Mesendoderm (in vitro differentiated cells): ENCODE measurements at places on chromosomes 5 and 9.

DNA sequence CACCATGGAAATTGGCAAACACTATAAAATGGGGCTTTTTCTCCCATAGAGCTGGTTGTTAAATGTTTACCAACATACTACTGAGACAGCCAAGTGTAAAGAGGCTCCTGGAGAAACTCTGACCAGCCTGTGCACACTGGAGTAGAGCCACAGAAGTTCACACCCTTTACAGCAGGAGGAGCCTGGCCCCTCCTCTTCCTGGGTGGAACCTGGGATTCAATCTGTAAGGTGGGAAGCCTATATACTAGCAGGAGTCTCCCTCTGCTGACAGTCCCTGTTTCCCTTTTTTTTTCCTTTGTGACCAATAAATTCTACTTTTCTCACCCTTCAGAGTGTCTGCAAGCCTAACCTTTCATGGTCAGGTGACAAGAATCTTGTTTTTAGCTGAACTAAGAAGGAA lies 10.4 kb upstream of the SLC30A5 start:
- peak; percentile 79 for DNase-seq

GRCh38 chr9:73470766-73471165 lies 319.1 kb downstream of the ANXA1 start:
- no peak for DNase-seq

GRCh38 chr5:138946831-138947560 lies 71.9 kb upstream of the LRRTM2 start:
- DNase-seq = no peak

- DNase-seq = no peak
Observed at GRCh38 chr9:110808599-110808980, 140.0 kb downstream of the MUSK start.

DNA sequence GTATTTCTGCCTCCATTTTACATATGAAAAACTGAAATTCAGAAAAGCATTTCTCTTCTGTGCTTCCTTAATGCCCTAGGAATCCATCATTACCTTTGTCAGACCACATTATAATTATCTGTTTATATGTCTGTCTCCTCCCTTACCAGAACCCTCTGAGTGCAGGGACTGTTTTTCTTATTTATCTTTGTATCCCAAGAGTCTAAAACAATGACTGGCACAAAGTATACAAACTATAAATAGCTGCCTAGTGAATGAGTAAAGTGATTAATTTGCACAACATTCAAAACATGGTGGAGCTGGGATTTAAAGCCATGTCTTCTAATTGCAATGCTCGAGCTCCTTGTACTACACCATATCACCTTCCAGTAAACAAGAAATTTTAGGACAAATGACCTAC lies 49.3 kb upstream of the HK3 start:
- no peak for DNase-seq

GRCh38 chr9:83956436-83957247 lies 23.4 kb downstream of the HNRNPK start:
- no peak for DNase-seq

- peak; percentile 55 for DNase-seq
Observed at GRCh38 chr5:111551161-111551560, 38.8 kb upstream of the STARD4 start.

GRCh38 chr5:175678074-175678473 lies 20.2 kb downstream of the HRH2 start:
- no peak for DNase-seq

DNA sequence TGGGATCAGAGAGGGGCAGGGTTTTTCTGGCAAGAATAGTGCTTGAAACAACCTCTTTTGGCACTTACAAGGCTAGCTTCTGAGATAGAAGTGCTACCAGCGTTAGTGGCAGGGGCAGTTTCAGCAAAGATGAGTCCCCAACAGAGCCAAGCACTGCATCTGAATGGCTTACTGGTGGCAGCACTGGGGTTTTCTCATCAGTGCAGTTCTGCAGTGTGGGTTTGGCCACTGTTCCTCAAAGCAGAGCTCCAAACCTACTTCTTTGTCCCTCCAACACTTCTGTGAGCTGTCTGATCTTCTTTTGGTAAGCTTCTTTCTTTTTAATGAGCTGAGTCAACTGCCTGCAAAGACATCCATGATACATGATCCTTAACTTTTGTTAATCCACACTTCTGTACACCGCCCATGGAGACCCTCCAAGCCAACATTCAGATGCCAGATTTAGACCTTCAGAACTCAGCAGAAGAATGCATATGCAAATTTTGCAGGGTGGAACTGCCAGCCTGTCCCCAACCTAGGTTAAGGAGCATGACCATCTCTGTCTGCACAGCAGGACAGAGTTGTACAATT lies 29.9 kb upstream of the FSTL4 start:
- DNase-seq = no peak

DNA sequence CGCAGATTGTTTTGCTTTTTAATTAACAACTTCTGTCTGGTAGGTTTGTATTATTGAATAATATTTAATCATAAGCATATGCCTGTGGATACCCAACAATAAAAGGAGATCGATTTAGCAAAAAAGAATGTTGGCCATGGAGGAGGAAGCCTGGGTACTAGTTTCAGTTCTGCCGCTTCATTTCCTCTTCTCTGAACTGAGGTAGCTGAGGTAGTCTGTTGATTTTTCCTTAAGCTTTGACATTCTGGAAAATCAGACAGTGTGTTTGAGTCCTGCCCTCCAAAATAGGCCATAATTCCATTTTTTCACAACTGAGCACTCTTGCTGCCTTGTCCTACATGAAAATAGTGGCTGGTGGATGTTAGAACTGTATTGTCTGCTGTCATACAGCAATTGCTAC lies 6.0 kb upstream of the GPR21 start:
- DNase-seq = no peak

DNA sequence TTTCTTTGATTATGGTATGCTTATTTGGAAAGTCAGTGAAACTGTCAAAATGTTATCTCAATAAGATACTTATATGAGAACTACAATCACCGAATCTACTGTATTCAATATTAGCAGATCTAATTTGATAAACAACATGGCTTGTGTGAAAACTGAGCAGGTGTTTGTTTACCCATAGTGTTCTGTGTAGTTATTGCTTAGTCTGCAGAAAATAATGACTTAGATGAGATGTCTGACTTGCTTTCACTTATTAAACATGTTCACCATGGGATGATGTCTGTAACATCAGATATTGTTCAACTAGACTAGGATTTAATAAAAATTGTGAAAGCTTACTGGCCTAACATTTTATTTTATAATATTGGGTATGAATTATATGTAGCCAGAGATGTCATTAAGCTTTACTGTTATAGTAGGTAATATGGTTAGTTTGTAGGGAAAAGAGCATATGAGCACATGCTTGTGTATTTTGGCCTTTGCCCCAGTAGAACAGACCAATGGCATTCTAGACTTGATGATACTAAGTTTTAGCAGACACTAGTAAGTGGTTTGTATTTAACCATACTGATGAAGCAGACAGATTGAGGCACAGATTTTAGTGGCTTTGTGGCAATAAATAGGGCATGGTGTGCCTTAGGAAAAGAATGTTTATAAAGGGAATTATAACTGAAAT lies 16.4 kb downstream of the SUB1 start:
- no peak for DNase-seq

GRCh38 chr9:26158631-26159150 lies 480.4 kb upstream of the TUSC1 start:
- no peak for DNase-seq

DNA sequence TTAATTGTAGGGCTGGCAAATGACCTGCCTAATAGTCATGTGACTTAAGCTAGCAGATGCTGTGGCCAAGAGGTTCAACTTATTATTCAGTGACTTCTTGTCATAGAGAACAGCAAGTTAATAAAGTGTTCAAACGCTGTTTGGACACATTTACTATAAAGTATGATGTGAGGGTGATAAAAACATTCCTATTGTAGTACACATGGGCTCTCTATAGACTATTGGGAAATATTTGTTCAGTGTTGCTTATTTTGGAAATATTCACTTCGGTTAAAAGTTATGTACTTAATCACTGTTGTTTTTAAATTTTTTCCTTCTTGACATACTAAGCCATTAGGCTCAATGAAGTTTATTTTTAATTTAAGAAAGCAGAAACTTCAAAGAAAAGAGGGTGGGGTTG lies 345.0 kb downstream of the NNT start:
- no peak for DNase-seq

DNA sequence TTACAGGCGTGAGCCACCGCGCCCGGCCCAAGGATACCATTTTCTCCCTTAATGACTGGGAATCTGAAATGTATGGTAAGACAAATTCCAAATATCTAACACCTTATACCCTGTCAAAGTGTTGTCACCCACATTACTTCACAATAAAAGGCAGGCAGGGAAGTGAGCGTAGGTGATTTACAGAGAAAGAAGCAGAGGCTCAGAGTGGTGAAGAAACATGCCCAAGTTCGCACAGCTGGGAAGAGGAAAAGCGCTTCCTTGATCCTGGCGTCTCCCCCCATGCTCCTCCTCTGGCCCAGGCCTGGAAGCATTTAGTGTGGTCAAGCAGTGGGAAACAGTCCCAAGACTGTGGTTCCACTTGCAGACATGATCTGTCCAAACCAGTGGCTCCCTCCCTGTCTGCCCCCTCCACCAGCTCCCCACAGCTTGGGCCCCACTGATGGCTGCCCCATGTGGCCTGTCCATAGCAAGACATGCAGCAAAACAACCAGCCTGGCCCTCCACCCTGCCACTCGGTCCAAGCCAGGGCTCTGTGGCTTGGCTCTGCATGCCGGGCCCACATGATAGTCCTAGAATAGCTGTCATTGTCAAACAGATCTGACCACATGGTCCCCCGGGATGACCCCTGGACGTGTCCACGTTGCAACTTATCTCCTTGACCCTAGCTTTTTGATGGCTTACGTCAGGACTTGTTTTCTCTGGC lies 107.2 kb downstream of the TTLL11 start:
- DNase-seq = no peak

GRCh38 chr5:39648085-39648847 lies 223.5 kb upstream of the DAB2 start:
- no peak for DNase-seq

- no peak for DNase-seq
Observed at GRCh38 chr5:132457371-132458225, 33.0 kb downstream of the IRF1 start.

GRCh38 chr5:119271758-119272730 lies 83.8 kb upstream of the TNFAIP8 start:
- no peak for DNase-seq

DNA sequence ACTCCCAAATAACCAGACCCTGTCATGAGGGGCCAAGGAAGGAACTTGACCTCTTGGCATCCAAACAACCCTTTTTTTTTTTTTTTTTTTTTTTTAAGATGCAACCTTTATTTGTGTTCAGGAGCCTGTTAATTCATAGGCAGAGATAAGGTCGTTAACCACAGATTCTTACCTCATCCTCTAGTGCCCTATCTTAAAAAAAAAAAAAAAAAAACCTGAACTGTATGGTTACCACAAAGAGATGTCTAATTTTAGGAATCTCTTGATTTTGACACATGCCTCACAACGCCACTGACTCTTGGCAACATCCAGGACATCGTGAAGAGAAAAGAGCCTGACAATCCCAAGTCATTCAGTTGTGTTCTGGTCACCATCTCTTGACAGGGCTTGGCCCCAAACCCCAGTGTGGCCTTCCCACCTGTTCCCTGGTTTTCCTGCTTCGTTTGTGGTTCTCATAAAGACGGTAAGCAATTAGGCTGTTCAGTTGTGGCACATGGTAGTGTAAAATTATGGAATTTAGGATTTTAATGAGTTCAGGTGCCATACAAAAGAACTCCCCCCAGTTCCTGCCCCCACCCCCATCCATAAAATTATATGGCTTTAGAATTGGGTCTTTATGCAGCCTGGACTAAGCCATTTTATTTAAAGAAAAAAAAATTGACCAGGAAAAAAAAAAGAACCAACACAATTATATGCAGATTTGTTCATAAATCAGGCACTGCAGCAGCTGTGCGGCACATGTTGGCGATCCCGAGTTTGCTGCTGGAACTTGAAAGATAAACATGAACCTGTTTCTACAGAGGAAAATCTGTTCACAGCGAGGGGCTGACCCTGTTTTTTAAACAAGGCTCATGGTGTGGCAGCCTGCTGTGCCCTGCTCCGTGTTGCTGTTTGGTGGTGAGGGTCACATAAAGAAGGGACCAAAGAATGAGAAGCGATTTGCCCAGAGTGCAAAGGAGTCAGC lies 267.8 kb upstream of the CLINT1 start:
- no peak for DNase-seq

DNA sequence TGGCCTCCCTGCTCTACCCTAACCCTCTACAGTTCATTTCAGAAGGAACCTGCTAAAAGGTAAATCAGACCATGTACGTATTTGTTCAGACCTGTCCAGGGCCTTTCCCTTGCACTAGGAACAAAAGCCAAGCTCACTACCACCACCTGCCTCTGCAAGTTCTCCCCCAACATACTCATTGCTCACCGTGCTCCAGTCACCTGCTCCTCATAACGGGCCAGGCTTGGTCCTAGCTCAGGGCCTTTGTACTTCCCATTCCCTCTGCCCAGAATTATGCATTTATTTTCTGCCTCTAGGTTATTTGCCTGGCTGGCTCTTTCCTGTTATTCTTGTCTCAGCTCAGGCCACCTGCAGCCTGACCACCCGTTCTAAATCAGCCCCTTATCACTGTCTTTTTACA lies 4.8 kb upstream of the FGF1 start:
- DNase-seq = no peak

- DNase-seq = no peak
Observed at GRCh38 chr5:7888901-7889300, 20.0 kb downstream of the MTRR start.

- no peak for DNase-seq
Observed at GRCh38 chr5:76111477-76112174, 28.4 kb downstream of the SV2C start.

- DNase-seq = peak; percentile 13
Observed at GRCh38 chr9:107751567-107752210, 262.1 kb upstream of the KLF4 start.

DNA sequence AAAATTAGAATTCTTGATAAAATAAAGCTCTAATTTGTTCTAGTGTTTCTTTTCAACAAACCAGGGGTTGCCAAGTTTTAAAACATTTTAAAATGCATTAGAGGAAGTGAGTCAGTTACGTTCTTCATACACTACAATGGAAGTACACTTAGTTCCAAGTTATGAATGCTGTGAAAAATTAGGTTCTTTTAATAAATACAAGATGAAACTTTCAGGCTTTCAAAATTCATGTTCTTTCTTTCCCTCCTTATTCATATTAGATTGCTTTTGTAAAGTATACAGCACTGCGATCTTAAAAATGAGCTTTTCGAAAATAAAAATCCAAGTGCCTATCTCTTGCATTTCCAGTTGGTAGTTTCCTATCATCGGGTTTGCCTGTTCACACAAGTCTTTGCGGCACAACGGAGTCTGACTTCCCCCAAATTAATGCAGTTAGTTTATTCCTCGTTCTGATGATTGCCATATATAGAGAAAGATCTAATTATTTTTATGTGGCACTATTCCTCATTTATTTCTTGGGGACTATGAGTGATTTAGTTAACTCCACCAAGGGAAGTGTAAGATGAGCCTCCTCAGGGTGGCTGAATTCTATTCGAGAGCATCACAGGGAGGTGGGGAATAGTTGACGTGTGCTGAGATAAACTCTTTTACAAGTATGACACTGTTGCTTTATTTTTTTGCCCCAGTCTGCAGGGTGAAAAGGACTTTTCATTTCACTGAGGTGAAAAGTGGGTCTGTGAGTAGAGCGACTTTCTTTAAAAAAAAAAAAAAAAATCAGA lies 238.2 kb downstream of the CD180 start:
- peak; percentile 45 for DNase-seq

- DNase-seq = no peak
Observed at GRCh38 chr5:156376751-156377150, 49.8 kb downstream of the SGCD start.
